ENCODE measurements at places on chromosomes 1 and 21.

- no peak for DNase-seq
Observed at GRCh38 chr1:170518965-170519364, 13.0 kb upstream of the GORAB start.

- no peak for DNase-seq
Observed at GRCh38 chr1:84789014-84789413, 98.8 kb upstream of the SSX2IP start.

DNA sequence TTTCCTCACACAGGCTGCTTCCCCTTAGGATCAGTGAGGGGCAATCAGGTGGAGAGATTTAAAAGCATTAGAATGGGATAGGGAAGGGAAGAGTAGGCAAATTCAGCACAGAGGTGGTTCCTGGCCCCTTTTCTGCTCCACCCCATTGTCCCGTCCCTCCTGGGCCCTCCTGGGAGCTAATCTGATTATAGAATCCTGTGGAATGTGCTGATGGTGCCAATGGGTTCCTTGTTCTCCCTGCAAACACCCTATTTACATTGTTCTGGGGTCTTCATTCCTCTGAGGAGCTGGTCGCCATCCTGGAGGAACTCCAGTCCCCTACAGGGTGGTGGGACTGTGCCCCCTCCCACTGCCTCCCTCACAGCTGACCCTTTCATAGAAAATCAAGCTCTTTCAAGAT is 34.4 kb upstream of the LRP8 start:
- no peak for DNase-seq

DNA sequence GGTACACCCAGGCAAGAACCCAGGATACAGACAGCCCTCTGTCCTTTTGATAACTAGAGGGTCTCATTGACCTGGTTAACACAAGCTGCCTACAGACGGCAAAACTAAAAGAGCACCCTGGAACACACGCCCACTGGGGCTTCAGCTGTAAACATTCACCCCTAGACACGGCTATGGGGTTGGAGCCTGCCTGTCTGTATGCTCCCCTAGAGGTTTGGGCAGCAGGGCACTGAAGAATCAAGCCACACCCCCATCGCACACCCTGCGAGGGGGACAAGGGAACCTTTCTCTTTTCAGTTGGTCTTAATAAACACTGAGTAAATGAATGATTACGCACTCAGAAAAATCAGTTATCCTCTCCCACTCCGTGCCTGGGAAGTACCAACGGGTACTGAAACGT is 35.5 kb downstream of the LRRC3 start:
- no peak for DNase-seq

DNA sequence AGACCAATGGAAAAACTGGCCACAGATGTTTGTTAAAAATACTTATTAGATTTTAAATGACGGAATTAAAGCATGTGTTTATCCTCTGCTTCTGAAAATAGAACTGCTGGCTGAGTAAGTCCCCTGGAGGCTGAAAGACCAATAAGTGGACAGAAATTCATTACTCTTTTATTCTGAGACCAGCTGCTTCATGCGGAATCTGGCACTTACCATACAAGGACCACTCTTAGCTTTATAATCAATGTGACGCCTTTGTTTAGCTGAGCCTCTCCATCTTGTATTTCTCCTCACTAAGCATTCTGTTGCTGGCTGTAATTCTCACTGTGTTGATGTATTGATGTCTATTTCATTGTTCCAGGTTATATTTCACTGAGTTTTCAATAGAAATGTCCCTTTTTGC is 6.3 kb upstream of the EXO1 start:
- DNase-seq, result no peak

DNA sequence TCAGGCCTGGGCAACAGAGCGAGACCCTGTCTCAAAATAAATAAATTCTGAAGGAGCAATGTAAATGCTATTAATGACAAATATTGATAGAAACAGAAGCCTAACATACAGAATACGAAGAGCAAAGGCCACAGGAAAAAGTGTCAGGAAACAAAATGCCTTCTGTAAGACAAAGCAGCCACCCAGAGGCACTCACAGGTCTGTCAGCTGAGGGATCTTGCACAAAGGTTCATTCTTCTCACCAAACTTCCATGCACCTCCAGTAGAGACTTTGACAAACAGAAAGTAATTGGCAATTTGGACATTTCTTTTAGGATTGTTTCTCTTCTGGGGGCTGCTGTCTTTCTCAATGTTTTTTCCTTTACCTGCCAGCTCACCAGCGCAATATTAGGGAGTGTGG is 1.2 kb upstream of the ALDH9A1 start:
- DNase-seq, result no peak

GRCh38 chr1:172895050-172895460 is 155.7 kb downstream of the TNFSF18 start:
- DNase-seq, result no peak

All from inflammatory macrophage (primary cell).